ENCODE measurements at places on chromosomes 6 and 20.

DNA sequence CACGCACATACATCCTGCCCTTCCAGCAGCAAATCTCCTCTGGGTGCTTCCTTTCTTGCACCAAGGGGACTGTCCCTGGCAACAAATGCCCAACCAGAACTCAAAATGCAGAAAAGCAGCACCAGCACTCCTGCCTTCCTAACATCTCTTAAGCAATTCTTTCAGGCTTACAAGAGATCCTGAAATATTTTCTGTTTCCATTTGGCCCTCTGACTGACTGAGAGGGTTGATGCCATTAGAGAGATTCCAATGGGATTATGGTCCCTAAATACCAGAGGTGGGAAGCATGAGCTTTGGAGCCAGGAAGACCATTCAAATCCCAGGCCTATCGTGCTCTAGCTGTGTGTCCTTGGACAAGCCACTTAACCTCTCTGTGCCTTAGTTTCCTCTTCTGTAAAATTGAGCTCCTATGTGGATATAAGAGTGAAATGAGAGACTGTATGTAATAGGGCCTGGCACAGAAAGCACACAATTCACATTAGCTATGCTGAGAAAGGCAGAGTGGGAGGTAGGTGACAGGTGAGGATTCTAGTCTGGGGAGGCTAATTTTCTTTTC, 56.8 kb downstream of the PRDM1 start:
- DNase-seq, result no peak

DNA sequence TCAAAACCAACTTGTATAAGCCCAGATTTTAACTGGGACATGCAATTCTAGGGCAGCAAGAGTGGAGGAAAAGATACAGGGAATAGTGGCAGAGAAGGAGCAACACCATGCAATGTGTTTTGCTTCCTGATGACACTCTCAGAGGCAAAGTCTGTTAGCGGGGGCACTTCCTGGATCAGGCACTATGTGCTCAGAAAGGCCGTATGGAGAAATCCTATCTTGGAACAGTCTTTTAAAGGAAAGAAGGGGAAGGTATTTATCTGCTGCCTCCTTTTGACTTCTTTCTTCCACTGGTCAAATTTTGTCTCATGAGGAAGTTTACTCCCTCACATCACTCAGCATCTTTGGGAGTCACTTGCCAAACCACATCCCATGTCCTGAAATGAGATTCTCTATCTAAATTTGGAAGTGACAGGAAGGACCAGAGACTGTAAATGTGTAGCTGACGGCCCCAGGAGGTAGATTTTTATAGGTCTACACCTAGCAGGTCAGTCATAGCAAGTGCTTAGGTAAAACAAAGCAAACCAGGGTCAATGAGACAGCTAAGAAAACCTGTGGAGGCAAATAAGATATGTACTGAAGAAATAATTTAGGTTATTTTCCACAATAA, 91.7 kb upstream of the ELOVL5 start:
- DNase-seq, result no peak

DNA sequence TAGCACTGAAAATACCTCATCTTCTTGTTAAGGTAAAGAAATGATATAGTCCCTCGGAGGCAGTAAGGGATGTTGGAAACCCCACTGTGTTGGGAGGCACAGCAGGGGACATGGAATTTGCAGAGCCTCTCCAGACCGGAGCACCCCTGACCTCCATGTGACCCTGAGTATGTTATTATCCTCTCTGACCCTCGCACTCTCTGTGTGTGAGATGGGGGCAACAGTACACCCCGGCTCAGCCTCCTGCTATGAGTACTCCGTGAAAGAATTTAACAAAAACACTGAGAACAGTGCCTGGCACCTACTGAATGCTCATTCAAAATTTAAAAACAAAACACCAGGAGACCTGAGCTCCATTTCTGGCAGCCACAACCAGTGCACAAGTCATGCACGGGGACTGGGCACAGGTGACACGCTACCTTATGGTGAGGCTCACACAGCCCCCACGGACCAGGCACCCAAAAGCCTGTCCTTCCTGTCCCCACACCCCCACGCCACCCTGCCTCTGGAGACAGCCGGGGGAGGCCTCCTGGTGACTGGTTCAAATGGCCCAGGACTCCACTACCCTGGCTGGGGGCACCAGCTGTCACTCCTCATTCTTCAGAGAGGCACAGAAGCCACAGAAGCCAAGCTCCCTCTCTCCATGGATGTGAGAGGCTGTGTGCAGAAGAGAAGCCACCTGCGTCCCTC, 6.1 kb downstream of the NINL start:
- no peak for DNase-seq

DNA sequence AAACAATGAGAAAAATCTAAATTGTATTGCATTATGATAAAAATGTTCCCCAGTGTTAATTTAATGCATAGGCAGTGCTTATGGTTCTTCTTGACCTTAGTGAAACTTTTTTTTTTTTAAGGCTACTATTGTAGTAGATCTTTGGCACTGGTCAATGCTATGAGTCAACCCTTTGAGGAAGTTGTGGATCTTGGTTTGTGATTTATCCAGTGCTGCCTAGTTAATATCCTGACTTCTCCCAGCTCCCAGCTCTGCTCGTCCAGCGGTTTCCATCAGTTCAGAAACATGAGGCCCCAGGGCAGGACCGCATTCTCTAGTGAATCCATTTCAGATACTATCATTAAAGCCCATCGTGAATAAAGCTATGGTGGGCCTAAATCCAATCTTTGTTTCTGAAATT, 364.5 kb upstream of the JARID2 start:
- no peak for DNase-seq

DNA sequence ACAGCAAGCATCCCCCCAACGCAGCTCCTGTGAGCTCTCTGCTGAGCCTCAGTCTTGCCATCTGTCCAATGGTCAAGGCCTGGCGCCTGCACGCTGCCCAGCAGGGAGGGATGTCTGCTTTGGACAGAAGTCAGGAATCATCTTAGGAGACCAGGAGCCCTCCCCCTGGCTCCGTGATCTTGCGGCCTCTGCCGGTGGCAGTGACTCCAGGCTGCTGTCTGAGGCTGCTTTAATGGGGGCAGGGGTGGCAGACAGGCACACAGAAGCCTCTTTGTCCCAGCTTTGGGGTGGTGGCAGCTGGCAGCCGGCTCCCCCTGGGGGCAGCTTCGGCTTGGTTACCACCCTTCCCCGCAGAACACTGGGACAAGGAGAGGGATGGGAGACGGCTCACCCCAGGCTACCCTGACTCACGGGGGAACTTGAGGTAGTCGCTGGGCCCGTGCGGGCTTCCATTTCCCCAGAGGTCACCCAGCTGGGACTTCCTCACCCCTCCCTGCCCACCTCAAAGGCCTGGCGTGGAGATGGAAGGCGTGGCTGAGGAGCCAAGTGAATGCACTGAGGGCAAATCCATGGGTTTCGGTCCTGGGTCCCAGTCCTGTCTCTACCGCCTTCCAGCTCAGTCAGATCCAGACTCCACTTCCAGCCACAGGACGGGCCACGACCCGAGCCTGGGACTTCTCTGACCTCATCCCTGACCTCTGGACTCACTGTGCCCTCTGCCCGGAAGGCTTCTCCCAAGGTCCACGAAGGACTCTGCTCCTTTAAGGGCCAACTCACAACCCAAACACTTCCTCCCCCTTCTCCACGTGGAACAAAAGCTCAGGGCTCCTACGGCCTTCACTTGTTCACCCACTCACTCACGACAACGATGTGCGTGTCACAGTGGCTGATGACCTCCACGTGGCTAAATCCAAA, 14.8 kb downstream of the PEDS1 start:
- DNase-seq, result no peak

DNA sequence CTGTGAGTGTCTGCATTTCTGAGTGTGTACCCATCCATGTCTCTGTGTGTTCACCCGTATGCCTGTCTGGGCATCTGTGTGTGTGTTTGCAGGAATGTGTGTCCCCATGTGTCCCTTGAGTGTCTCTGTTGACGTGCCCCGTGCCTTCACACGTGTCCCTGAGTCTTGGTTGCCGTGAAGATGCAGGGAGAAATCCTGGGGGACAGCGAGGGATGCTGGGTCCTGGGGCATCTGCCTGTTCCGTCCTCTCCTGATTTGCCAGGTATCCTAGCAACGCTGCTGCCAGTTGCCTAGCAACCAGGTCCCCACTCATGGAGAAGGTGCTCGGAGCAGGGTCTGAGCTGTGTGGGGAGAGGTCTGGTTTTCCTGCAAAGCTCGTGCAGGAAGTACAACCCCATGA, 6.0 kb upstream of the LKAAEAR1 start:
- no peak for DNase-seq

DNA sequence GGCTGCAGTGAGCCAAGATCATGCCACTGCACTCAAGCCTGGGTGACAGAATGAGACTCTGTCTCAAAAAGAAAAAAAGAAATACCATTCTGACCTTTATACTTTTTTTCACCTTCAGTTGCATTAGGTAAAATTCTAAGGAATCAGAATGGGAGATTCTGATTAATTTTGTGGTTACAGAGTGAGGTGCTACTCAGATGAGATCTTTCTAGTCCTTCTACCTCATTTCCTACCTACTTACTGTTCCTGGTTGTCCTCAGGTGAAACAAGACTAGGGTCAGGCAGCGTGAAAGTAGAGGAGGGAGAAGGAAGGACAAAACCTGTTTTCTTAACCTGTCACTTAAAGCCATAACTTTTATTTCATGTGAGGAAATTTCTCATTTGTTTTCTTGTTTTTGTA, 63.7 kb downstream of the MTFR2 start:
- no peak for DNase-seq

DNA sequence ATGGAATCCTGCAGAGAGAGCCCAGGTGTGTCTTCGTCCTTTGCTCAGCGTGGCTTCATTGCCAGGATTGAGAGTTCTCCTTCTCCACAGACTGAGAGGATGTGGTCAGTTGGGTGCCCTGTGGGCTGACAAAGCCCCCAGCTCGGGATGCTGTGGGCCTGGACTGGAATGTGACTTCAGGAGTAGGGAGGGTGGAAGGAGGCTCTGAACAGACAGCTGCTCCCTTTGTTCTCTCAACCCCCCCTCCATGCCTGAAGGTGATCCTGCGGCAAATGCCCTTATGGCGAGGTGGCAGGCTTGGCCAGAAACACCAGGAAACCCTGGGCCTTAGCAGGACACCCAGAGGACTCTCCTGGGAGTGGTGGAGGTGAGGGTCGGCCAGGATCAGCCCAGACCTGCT, 1.8 kb upstream of the CST5 start:
- DNase-seq, result no peak

- DNase-seq, result no peak
Measured at GRCh38 chr6:149480502-149481280, 4.1 kb downstream of the ZC3H12D start.

DNA sequence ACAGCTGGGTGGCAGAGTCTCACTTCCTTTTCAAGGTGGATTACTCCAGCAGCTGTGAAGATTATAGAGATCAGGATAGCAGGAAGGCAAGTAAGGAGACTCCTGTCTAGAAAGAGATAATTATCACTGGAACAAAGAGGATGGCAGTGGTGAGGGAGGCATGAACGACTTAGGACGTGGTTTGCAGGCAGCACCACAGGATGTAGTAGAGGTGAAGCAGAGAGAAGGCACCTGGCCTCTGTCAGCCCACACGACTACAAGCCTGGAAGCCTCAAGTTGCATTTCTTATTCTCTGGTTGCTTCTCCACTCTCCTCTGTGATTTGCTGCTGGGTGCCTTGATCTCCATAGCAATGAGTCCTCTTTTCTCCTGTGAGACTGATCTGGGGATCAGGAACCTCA, 62.7 kb downstream of the TSHZ2 start:
- no peak for DNase-seq

- DNase-seq, result no peak
Measured at GRCh38 chr6:154139892-154140291, 100.9 kb downstream of the OPRM1 start.

GRCh38 chr6:69129046-69129445, 494.0 kb downstream of the ADGRB3 start:
- no peak for DNase-seq

- DNase-seq, result no peak
Measured at GRCh38 chr6:78363688-78364087, 503.7 kb upstream of the IRAK1BP1 start.

- DNase-seq, result no peak
Measured at GRCh38 chr6:95578106-95578410, 723 bp downstream of the MANEA start.

DNA sequence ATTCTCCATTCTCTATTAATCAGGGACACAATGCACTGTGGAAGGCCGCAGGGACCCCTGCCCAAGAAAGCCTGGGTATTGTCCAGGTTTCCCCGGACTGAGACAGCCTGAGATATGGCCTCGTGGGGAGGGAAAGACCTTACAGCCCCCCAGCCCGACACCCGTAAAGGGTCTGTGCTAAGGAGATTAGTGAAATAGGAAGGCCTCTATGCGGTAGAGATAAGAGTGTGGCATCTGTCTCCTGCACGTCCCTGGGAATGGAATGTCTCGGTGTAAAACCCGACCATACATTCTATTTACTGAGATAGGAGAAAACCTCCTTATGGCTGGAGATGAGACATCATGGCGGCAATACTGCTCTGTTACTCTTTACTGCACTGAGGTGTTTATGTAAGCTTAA, 15.7 kb upstream of the EIF2S2 start:
- DNase-seq, result no peak
